Regular cardiac myocyte (primary cell): ENCODE measurements at places on chromosomes 1 and 21. TPM values are rescaled to one million over a fixed set of nuclear protein-coding genes. Genes with fewer than 3 reads are reported as not detected.

The SH3BGR gene
- total RNA-seq, result 3.3 and 6.8 TPM in 2 replicates

The C1orf94 gene
- not detected in 2 replicates for total RNA-seq

The FCMR gene
- not detected in 2 replicates for total RNA-seq

The LRRC7 gene
- total RNA-seq, result under 0.01 TPM in 2 replicates

The LIPI gene
- not detected in 2 replicates for total RNA-seq

The CD1D gene
- total RNA-seq, result under 0.01 and 1.1 TPM in 2 replicates

The GPR137B gene
- total RNA-seq, result 6.5 and 20.3 TPM in 2 replicates

The CDK18 gene
- total RNA-seq, result 0.58 and 3.4 TPM in 2 replicates

The GBP1 gene
- 11.5 and 22.3 TPM in 2 replicates for total RNA-seq

The PRMT2 gene
- 153 and 177 TPM in 2 replicates for total RNA-seq

The CSF1 gene
- total RNA-seq, result 15.0 and 39.7 TPM in 2 replicates

The ATF3 gene
- 5.4 and 14.9 TPM in 2 replicates for total RNA-seq

The CBR3 gene
- total RNA-seq, result 15.9 and 20.0 TPM in 2 replicates

The GNAT2 gene
- under 0.01 TPM in 2 replicates for total RNA-seq

The MYOM3 gene
- total RNA-seq, result under 0.01 TPM in 2 replicates

The RUNX3 gene
- not detected in 2 replicates for total RNA-seq

The IVL gene
- not detected in 2 replicates for total RNA-seq

The RCC1 gene
- total RNA-seq, result 71.6 and 114 TPM in 2 replicates

The FCAMR gene
- total RNA-seq, result under 0.01 TPM in 1 of 2 replicates, not detected in the other

The INKA2 gene
- 30.2 and 30.7 TPM in 2 replicates for total RNA-seq

The RIPK4 gene
- total RNA-seq, result 0.38 and 1.7 TPM in 2 replicates

The SRM gene
- total RNA-seq, result 14.4 and 38.0 TPM in 2 replicates

The CFHR5 gene
- total RNA-seq, result not detected in 2 replicates

The RPE65 gene
- not detected in 2 replicates for total RNA-seq

The SPRR5 gene
- not detected in 2 replicates for total RNA-seq

The LCE3E gene
- total RNA-seq, result not detected in 2 replicates

The C8B gene
- not detected in 2 replicates for total RNA-seq

The MARK1 gene
- total RNA-seq, result 0.77 and 2.5 TPM in 2 replicates

The SPRR2D gene
- total RNA-seq, result not detected in 2 replicates

The OR2T3 gene
- not detected in 2 replicates for total RNA-seq

The MPL gene
- total RNA-seq, result not detected in 2 replicates

The FNDC5 gene
- total RNA-seq, result 0.38 and 0.85 TPM in 2 replicates

The TDRD5 gene
- total RNA-seq, result not detected in 2 replicates

The FAM110D gene
- under 0.01 TPM in 1 of 2 replicates, not detected in the other for total RNA-seq

The S100B gene
- 0.28 TPM in 1 of 2 replicates, not detected in the other for total RNA-seq

The HMCN1 gene
- 22.6 and 84.0 TPM in 2 replicates for total RNA-seq
